ENCODE measurements at places on chromosomes 3 and 15.
A peak's percentile ranks its signal among the peaks of the same experiment; 100 is the strongest.

- DNase-seq = no peak
Observed at GRCh38 chr3:30407651-30408050, 198.8 kb upstream of the TGFBR2 start.

GRCh38 chr15:43376017-43376705, 5.3 kb downstream of the TUBGCP4 start:
- DNase-seq = peak; percentile 86

- no peak for DNase-seq
Observed at GRCh38 chr3:127688416-127689265, 15.9 kb downstream of the ABTB1 start.

DNA sequence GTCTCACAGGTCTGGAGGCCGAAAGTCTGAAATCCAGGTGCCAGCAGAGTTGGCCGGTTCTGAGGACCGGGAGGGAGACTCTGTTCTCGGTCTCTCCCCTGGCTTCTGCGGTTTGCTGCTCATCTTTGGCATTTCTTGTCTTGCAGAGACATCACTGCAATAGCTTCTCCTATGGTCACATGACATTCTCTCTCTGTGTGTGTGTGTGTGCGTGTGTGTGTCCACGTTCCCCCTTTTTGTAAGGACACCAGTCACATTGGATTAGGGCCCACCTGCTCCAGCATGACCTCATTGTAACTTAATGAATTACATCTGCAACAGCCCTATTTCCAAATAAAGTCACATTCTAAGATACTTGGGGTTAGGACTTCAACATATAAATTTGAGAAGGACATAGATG, 12.4 kb upstream of the ATP10A start:
- no peak for DNase-seq

GRCh38 chr15:73928971-73929627, 2.8 kb downstream of the LOXL1 start:
- no peak for DNase-seq

- no peak for DNase-seq
Observed at GRCh38 chr15:56971571-56971970, 53.1 kb downstream of the TCF12 start.

DNA sequence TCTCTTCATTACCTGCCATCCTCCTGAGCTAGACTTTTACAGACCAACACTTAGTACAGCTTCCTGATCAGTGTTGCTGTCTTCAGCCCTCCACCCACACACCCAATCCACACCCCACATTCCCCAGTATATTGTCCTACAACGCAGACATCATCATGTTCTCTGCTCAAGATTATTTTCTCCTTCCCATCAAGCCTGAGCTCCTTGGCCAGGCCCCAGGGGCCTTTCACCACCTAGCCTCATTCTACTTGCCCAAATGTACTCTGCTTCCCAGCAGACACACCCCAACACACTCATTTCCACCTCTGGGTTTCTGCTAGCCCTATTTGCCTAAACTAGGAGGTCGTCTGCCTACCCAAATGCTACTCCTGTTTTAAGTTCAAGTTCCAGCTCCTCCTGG, 37.0 kb downstream of the DAPK2 start:
- DNase-seq = no peak

DNA sequence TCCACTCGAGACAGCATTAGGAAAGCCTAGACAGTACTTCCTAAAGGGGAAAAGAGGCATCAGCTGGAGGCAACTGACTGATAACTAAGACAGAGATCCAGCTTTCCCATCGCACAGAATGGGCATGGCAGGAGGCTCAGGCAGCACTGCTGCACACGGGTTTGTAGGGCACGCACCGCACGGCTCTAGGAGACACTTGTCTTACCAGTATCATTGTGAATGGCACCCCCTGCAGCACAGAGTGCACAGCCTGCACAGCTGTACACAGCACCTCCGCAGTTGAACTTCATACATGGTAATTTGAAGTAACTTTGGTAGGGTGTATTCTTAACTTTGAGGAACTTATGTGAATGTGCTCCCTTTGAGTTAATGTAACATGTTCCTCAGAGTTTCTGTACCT, 281.6 kb downstream of the PLCL2 start:
- no peak for DNase-seq

- DNase-seq = no peak
Observed at GRCh38 chr3:189985948-189986347, 134.7 kb downstream of the P3H2 start.

All from NCI-H526 (cell line).